ENCODE measurements at places on chromosomes 16 and 17.

GRCh38 chr17:76635659-76636360, 7.7 kb downstream of the ST6GALNAC1 start:
- no peak for DNase-seq

GRCh38 chr16:3149630-3150345, 15.0 kb downstream of the ZNF213 start:
- no peak for DNase-seq

DNA sequence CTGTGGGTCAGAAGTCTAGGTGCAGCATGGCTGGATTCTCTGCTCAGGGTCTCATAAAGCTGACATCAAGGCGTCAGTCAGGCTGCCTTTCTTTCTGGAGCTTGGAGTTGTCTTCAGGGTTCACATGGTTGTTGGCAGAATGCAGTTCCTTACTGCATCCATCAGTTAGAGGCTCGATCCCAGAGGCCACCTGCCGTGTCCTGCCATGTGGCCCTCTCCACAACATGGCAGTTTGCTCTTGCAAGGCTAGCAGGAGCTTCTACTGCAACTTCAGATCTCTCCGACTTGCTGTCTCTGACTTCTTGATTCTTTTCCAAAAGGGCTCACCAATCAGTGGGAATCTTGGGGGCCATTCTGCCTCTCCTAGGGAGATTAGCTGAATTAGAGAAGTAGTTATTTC, 11.9 kb downstream of the PITPNC1 start:
- no peak for DNase-seq

- DNase-seq = no peak
Measured at GRCh38 chr16:66277311-66278070, 89.0 kb upstream of the CDH5 start.

DNA sequence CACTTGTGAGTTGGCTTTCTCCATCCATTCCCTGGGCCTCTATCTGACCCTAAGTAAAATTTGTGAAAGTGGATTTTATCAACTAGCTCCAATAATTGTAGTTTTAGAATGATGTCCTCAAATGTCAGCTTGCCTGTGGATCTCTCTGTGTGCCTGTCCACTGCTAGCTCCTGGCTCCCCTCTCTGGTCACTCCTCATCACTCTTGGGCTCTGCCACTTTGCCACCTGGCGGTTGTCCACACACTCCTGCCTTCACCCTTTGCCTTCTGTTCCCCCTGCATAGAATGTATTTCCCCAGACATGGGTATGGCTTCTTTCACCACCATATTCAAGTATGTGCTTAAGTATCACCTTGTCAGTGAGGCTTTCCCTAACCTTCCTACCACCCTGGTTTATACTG, 19.8 kb downstream of the ANKFN1 start:
- no peak for DNase-seq

DNA sequence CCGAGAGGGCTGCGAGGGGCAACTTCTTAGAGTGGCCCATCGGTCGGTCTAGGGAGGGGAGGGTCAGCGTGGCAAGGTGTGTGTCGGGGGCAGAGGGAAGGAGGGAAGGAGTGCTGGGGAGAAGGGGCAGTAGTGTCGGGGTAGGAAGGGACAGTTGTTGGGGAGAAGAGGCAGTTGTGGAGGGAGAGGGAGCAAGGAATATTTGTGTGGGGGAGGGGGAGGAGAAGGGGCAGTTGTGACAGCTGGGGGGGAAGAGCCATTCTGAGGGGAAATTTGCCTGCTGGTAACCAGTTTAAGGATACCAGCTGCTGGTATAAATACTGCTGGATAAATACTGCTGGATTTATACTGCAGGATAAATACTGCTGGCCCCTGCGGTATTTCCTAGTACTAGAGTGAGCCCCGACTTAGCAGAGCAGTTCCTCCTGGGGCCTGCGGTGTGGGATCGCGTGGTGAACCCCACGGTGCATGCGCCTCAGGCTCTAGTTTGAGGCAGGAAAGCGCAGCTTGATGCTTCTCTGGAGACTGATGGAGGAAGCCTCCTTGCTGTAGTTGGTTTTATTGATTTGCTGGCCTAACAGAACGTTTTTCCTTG, 309 bp downstream of the DNAH2 start:
- DNase-seq = no peak

- DNase-seq = peak; percentile 68
Measured at GRCh38 chr17:42493319-42493718, 34.6 kb downstream of the ATP6V0A1 start.

GRCh38 chr17:16352667-16353316, 477 bp downstream of the CENPV start:
- DNase-seq = peak; percentile 57

GRCh38 chr17:50190603-50191358, 10.7 kb downstream of the COL1A1 start:
- DNase-seq = no peak

DNA sequence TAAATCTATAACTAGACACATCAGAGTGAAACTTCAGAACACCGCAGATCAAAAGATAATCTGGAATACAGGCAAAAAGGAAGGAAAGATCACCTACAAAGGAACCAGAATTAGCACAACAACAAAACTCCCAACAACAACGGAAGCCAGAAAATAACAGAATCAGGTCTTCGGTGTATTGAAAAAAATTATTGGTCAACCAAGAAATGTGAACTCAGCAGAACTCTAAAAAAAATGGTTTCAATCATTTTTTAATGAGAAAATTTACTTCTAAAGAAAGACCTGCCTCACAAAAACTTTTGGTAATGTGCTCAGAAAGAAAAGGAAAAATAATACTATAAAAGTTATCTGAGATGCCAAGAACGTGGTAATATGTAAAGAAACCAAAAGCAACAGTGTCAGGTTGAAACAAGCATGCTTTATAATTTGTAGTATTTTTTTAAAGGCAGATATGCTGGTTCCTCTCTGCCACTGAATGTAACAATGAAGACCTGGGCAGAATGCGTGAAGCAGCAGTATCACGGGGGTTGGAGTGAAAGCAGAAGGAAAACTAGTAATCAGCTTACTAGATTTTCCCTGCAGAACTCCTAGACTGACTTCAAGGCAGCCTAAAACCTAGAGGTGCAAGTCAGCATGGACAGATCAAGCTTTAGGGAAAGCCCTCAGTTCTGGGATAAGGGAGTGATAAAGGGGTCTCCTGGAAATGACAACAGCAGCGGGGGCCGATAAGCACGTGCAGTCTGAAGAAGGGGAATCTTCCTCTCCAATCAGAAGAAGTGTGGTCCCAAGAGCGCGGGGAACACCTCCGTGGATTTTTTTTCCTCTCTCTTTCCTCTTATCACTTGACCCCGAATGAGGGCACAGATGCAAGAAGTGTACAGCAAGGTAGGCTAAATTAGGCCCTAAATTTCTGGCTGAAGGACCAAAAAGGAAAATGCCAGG, 80.9 kb upstream of the TEKT1 start:
- DNase-seq = no peak

- DNase-seq = no peak
Measured at GRCh38 chr16:82801361-82801760, 174.6 kb downstream of the CDH13 start.

- DNase-seq = no peak
Measured at GRCh38 chr17:38891441-38891840, 21.6 kb downstream of the LASP1 start.

DNA sequence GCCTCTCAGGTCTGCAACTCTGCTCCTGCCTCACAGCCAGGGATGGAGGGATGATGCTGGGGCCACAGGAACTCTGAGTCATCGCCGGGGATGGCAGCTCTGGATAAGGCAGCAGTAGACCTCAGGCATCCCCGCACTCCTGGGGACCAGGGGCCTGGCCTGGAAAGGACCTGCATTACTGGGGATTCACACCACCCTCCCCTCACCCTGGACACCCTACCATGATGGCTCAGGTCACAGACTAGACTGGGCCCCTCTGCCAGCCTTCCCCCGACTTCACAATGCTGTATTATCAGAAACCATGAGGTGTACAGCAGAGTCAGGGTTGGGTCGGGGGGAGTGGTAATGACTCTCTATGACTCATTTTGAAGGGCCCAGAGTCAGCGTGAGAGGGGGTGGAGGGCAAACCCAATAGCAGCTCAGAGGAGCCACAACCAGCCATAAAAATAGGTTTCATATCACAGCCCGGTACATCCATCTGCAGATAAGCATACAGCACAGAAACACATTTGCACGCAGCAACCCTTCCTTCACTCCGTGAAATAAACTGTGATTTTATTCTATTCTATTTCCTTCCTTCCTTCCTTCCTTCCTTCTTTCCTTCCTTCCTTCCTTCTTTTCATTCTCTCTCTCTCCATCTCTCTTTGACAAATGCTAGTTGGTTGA, 28.8 kb downstream of the DYNLRB2 start:
- no peak for DNase-seq

DNA sequence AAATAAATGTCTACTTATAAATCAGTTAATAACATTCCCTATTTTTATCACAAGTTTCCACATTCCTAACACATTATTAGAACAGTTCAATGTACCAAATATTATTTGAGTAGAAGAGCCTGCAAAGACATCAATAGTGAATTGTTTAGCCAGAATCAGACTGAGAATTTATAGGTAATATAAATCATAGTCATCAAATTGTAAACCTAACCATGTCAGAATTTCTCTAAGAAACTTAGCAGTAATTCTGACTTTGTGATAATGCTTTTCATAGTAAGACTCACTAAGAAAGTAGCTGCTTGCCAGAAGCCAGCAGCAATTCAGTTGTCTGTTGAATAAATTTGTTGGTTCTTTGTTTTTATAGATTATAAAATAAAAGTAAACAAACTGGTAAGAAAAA, 111.3 kb downstream of the USP32 start:
- no peak for DNase-seq

GRCh38 chr17:29586676-29587469, 2.6 kb downstream of the GIT1 start:
- DNase-seq = no peak

DNA sequence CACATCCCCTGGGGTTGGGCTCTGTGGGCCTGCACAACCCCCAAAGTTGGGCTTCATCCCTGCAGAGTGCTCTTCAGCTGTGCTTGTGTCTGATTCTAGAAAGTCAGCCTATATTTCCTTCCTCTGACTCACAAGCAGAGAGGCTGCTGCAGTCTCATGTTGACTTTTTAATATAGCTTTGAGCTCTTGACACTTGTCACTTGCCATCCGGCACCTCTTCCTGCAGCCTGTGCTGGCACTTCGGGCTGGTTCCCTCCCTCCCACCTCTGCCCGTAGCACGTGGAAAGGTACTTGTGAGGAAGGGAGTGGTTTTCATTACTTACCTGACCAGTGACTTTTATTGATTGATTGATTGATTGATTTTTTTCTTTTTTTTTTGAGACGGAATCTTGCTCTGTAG, 19.0 kb upstream of the JPT2 start:
- DNase-seq = no peak

- no peak for DNase-seq
Measured at GRCh38 chr17:27893841-27894503, 807 bp upstream of the LYRM9 start.

DNA sequence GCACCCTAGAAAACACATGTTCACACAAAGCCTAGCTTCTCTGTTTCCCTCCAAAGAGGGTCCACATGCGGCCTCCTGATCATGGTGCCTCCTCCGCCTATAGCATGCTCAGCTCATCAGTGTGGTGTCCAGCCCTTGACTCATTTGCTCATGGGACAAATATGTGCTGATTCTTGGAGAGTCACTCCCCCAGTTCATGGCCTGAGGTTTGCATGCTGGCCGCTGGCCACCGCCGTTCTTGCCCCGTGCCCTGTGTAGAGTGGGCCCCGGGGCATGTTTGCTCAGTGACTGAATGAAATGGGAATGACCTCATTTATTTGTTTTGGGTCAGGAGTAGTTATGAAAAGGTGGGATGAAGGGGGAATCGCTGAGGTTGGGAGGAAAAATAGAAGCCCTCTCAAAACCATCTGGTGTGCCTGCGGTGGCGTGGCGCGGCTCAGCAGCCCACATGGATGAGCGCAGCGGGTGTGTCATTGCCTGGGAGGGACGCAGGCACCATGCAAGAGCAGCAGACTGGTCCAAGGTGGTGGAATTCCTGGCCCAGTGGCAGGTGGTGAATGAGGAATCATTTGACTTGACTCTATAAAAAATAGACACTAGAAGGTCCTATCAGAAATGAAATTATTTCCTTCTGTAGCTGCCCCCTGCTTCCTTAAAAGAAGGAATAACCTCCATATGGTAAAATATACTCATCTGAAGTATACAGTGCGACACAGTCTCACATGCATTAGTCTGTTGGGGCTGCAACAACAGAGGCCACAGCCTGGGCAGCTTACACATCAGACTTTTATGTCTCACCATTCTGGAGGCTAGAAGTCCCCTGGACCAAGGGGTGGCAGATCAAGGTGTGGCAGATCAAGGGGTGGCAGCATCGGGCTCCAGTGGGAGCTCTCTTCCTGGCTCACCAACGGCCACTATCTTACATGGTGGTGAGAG, 31.7 kb downstream of the CRISPLD2 start:
- no peak for DNase-seq

GRCh38 chr17:72409405-72410002, 288.7 kb downstream of the SOX9 start:
- no peak for DNase-seq

- DNase-seq = no peak
Measured at GRCh38 chr17:80253631-80254395, 6.8 kb upstream of the RNF213 start.

GRCh38 chr17:48459070-48459844, 29.2 kb upstream of the SKAP1 start:
- no peak for DNase-seq

DNA sequence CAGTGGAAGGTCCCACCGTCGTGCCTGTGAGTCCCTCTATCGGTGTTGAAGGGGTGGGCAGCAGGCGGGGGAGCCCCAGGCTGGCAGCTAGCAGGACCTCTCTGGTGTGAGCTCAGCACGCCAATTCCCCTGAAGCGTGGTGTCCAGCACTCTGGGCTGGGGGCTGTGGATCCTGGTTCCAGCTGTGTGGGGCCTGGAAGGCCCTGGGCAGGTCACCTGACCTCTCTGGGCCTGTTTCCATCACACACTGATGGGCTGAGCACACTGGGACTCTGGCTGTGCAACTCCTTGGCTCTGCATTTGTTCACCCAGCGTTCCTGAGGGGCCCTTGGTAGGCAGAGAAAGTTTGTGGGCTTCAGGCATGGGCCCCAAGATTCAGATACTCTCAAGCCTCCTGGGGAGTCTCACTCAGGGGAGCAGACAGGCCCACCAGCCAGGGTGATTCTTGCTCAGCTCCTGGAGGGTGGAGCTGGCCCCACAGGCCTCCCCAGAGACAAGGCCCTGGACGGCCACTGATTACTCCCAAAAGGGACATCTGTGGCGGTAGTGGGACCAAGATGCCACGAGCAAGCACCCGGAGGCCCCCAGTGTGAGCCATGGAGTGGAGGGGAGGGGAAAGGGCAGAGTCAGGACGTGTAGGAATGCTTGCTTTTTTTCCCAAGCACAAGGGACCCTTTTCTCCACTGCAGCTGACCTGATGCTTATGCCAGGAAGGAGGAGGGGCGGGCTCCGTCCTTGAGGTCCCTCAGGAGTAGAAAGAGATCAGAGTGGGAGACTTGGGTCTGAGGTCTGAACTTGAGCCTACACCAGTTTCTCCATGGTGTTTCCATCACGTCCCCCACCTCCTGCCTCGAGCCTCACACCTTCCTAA, 8.5 kb downstream of the SCGB1C2 start:
- DNase-seq = no peak
